BJ (cell line): ENCODE measurements at places on chromosomes 12 and 14. TPM values are rescaled to one million over a fixed set of nuclear protein-coding genes. Genes with fewer than 3 reads are reported as not detected.

DNA sequence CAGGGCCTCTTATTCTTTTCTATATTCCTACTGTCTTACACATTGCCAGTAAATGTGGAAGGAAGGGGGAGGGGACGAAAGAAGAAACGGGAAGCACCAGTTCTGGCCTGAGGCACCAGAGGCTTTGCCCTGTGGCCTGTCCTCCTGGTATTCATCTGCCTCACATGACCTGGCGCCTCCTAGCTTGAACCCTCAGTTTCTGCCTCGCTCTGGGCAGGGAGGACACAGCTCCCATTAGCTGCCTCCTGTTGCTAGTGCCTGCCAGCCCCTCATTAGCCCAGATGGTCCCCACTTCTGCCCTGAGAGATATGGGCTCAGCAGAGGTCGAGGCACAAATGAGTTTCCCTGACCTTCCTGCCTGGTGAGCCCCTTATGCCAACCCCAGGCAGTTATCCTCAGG, 3.0 kb upstream of the PLEKHG6 start:
- DNase-seq = no peak

DNA sequence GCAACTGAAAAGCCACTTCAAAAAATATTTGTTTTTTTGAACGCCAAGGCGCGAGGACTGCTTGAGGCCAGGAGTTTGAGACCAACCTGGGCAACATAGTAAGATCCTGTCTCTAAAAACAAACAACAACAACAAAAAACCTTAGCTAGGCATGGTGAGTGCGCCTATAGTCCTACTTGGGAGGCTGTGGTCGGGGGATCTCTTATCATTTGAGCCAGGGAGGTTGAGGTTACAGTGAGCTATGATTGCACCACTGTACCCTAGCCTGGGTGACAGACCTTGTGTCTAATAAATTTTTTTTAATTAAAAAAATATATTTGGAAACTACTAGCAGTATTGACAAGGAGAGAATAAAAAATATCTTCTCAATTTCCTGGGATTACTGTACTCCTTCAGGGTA, 113.1 kb downstream of the TRAFD1 start:
- DNase-seq = no peak

GRCh38 chr12:3622822-3623690, 129.9 kb downstream of the CRACR2A start:
- no peak for DNase-seq

GRCh38 chr12:124323771-124324530, 29.1 kb downstream of the RFLNA start:
- DNase-seq = no peak

GRCh38 chr12:104459368-104459909, 2.7 kb downstream of the CHST11 start:
- DNase-seq = no peak

GRCh38 chr12:116559162-116559935, at the start of gene MAP1LC3B2:
MAP1LC3B2 (plus strand) TSS chr12:116559381; CDS start chr12:116575943, 16,562 bp downstream.
- no peak for DNase-seq

- DNase-seq = no peak
Observed at GRCh38 chr12:32171211-32171610, 64.6 kb downstream of the BICD1 start.

- no peak for DNase-seq
Observed at GRCh38 chr12:116466536-116466935, 92.6 kb upstream of the MAP1LC3B2 start.

DNA sequence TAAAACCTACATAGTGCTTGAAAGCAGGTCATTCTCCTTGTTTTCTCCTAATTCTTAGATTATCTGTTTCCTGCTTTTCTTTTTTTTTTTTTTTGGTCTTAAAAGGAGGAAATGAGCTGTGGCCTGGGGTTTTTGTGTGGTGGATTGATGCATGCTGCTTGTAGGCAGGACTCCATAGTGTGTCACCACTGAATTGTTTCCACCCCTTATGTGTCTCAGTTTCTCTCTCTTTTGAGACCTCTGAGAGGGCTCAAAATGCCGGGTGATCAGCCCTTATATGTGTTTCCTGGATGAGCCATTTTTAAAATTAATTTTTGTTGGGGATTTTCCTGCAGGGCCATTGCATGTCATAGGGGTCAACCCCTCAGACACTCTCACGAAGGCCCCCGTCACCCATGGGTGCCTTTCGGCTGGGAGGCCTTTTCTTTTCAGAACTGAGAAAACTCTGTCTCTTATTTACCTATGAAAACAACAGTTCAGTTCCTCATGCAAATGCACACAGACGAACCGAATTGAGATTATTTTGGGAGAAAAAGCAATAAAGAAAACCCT, 32.0 kb upstream of the LRRK2 start:
- no peak for DNase-seq

- DNase-seq = no peak
Observed at GRCh38 chr12:66297080-66297479, 5.2 kb upstream of the HELB start.

GRCh38 chr14:90451443-90451842, 54.6 kb downstream of the CALM1 start:
- no peak for DNase-seq

GRCh38 chr14:59103396-59103795, 85.1 kb upstream of the DAAM1 start:
- peak; percentile 37 for DNase-seq

- DNase-seq = no peak
Observed at GRCh38 chr12:26121323-26122060, 3.3 kb downstream of the BHLHE41 start.

DNA sequence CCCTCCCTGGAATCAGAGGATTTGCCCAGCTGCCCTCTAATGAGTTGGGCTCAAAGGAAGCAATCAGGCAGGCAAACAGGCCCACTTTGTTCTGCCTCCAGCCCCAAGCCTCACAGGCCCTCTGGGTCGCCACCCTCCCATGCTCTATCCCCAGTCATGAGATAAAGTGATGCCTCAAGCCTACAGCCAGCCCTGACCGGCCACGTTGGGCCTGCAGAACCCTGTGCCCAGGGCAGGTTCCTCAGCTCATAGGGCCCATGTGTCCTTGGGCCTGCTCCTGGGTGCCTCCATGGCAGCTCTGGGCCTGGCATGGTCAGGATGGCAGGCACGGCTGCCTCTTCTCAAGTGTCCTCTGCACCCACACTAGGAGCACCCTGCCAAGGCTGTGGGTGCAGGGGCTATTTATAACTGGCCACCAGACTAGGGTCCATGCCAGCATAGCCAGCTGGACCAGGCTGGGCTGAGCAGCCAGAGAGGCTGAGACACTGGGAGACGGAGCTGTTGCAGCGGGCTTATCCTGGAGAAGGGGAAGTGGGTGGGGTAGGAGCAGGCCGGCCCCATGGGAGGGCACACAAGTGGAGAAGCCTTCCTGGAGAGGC, 20.2 kb downstream of the HDAC7 start:
- no peak for DNase-seq

- DNase-seq = no peak
Observed at GRCh38 chr12:3461391-3461790, 29.6 kb upstream of the PRMT8 start.

- no peak for DNase-seq
Observed at GRCh38 chr12:124637581-124637981, 70.2 kb upstream of the NCOR2 start.

- no peak for DNase-seq
Observed at GRCh38 chr12:131365821-131366260, 345.0 kb upstream of the SFSWAP start.

GRCh38 chr12:52721838-52722470, 18.6 kb upstream of the KRT77 start:
- DNase-seq = no peak

DNA sequence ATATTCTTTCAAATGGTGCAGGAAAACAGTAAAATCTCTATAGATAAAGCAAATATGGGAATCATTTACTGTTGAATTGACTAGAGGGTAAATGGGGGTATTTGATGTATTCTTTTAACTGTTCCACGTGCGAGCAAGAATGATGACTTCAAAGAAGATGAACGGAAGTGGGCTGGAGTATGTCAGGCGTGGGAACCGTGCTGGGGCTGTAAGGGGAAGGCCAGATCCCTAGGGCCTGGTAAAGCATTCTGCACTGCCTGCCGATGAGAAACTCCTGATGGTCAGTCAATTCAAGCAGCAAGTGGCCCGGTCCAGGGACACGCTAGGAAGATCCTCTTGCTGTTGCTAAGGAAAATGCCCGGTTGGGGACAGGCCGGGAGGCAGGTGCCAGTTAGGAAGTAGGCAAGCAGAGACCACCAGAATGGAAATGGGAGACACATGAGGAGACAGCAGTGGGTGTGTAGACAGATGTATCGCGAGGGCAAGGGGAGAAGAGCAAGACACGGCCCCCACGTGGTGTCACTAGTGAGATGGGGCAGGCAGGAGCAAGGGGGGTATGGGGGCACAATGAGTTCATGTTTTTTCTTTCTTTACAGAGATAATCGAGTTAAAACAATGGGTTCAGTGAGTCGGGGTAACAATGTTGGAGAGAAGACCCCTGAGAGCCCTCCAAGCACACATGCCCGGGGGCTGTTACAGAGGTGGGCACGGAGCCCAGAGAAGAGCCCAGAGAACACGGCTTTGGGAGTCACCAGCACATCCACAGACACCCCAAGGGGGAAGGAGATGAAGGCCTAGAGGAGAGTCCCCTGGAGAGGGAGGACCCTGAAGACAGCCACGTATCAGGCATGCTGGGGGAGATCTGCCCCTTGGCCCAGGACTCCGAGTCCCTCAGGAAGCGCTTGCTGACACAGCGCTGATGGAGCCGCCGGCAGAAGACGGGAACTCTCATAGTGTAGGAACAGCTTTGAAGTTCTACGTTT, 37.2 kb downstream of the FBXO21 start:
- no peak for DNase-seq

- no peak for DNase-seq
Observed at GRCh38 chr12:45483571-45483970, 245.9 kb upstream of the ARID2 start.

- no peak for DNase-seq
Observed at GRCh38 chr14:24329736-24330135, 5.1 kb downstream of the ADCY4 start.

DNA sequence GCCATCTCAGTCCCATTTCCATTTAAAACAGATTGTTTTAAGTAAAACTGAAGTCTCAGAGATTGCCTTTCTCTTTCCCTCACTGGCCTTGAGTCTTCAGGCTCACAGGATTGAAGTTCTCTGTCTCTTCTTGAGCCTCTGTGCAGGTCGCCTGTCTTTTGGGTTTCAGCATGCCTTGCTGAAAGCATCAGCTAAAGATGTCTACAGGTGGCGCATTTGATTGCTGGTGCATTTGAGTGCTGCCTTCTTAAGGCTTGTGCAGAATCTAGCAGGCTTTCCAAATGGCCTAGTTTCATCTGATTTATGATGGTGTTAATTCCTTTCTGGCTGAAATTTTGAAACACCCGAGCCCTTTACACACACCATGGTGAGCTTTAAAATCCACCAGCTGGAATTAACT, 1062.2 kb upstream of the FBXO33 start:
- no peak for DNase-seq

DNA sequence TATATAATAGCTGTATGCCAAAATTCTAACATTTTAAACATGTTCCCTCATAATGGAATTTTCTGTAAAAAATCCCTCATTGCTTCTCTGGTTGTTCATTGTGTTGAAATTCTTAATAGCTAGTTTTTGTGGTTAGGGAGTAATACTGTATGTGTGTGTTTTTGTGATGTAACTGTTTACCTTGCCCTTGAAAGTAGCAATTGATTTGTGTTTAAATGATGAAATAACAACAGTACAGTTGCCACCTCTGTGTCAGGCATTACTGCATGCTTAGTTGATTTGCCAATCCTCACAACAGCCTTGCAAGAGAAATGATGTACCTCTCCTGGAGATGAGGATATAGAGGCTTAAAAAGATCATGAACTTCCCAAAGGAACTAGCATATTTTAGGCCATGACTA, 94.9 kb downstream of the DAAM1 start:
- DNase-seq = no peak

GRCh38 chr12:84016956-84017355, 895.6 kb downstream of the SLC6A15 start:
- DNase-seq = no peak

KRT86 gene
- 1.5 and 2.5 TPM in 2 replicates for polyA plus RNA-seq

AKAP5 gene
- 0.17 and 0.40 TPM in 2 replicates for polyA plus RNA-seq

SIX6 gene
- not detected in 2 replicates for polyA plus RNA-seq

RASAL1 gene
- not detected in 2 replicates for polyA plus RNA-seq

FAIM2 gene
- 1.4 and 3.6 TPM in 2 replicates for polyA plus RNA-seq

PLEKHG7 gene
- not detected in 2 replicates for polyA plus RNA-seq

LHX5 gene
- polyA plus RNA-seq = not detected in 2 replicates

SIVA1 gene
- polyA plus RNA-seq = 83.5 and 116 TPM in 2 replicates

SERPINA5 gene
- 0.09 and 0.12 TPM in 2 replicates for polyA plus RNA-seq

MANSC4 gene
- polyA plus RNA-seq = not detected in 2 replicates

DUSP16 gene
- 5.5 and 7.9 TPM in 2 replicates for polyA plus RNA-seq

SNRPF gene
- 8.9 and 11.1 TPM in 2 replicates for polyA plus RNA-seq
